ENCODE measurements at places on chromosomes 1 and 21. TPM values are rescaled to one million over a fixed set of nuclear protein-coding genes. Genes with fewer than 3 reads are reported as not detected.

Gene KDF1
- total RNA-seq = 0.37 TPM

Gene RNU1-1
- 4,234 TPM for total RNA-seq

Gene TMPRSS2
- total RNA-seq = not detected

Gene PTGFR
- 1.3 TPM for total RNA-seq

Gene FMN2
- total RNA-seq = not detected

Gene UMODL1
- not detected for total RNA-seq

- DNase-seq = no peak
Observed at GRCh38 chr1:3102641-3103040, 33.6 kb downstream of the PRDM16 start.

DNA sequence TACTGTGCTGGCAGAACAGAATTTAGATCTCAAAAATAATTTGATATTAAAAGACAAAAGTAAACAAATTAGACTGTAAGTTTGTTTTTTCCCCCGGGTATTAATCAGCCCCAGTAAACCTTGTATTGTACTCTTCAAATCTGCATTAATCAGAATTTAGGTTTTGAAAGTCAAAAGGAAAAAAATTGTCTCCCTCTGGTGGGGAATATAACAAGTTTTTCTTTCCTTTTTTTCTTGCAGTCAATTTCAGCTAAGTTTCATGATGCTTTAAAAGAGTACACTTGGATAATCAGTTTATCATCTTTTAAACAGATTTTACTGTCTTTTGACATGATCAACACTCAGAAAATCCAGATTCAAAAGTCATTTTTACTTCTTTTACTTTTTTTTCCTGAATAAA is 134.5 kb upstream of the PKN2 start:
- no peak for DNase-seq

GRCh38 chr21:42096566-42096965 is 25.4 kb downstream of the UMODL1 start:
- no peak for DNase-seq

DNA sequence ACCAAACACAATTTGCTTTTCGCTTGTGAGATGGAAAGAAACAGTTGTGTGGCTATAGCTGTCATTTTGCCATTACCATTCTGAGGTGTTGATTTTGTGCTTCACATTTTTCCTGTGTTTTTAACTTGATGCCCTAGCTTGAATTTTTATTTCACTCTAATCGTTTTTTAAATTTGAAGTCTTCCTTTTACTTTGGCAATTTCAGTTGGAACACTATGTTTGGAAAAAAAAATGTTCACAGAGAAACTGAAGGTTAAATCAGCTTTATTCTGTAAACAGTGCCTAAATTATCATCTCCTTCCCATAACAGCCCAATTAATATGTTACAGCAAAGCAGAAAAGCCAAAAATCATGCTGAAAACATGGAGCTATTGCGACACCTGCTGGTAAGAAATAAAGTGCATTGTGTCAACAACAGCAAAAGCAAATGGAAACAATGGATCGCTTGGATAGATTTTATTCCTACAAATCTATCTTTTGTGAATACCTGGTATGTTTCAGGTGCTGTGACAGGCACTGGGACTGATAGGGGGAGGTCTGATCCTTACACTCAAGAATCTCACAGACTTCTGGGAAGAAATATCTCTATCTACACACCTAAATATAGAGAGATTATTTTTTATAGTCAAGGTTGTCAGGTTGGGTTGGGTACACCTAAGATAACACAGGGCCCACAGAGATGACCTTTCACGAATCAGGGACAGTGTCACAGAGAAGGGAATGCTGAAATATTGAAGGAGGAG is 16.2 kb upstream of the ERICH3 start:
- no peak for DNase-seq
